Activated T-cell treated with anti-CD3 and anti-CD28 coated beads, Interleukin-2, amount 50 U/mL, for 1 hour (primary cell): ENCODE measurements at places on chromosomes 16 and 17.
A peak's percentile ranks its signal among the peaks of the same experiment; 100 is the strongest.

DNA sequence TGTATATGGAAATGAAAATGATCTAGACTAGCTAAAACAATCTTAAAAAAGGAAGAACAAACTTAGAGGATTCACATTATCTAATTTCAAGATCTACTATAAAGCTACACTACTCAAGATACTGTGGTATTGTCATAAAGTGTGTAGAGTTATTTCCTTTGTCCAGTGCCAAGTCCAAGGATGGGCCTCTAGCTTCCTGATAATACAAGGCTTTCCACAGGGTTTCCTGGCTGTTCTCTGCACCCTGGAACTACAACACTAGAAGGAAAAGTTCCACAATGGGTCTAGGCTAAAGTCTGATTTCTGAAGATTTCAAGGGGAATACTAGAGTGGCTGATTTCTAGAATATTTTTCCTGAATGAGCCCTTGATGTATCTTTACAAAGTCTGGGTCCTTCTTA is 34.2 kb downstream of the TBC1D3B start:
- DNase-seq: no peak

GRCh38 chr17:41061964-41062363 is 2.0 kb upstream of the KRTAP2-3 start:
- no peak for DNase-seq

DNA sequence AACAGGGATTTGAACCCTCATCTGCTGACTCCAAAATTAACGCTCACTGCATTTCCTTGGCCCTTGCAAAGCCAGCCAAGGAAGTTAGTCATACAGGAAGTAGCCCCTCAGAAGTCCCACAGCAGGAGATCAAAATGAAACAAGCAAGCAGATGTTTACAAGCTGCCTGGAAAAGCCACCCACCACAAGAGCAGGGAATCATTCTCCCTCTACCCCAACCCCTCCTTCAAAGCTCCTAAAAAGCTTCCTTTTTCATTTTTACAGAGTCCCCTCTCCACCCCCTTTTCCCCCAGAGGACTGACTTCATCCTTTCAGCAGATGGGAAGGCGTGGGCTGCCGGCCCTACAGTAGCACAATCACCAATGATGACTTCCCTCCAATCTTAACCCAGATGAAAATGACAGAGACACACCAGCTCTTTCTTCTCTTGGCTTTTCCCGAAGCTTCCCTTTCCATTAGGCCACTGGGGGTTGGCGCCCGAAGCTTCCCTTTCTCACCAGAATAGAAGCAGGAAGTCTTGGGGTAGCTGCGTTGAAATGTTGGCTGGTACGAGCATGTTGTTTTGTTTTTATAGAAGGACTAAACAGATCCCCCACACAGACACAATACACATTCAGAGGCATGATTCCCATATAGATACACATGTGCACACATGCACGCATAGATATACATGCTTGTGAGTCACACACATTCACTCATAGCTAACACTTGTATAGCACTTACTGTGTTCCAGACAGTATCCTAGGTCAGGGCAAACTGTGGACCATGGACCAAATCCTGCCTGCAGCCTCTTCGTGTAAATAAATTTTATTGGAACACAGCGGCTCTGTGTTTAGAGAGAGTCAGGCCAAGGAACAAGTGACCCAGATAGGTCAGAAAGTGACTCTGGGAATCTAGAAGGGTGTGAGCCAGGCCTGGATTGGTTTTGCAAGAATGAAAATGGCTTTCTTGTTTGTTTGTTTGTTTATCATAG is 17.4 kb downstream of the ITPRIPL2 start:
- no peak for DNase-seq

- DNase-seq: no peak
Observed at GRCh38 chr16:23990507-23990906, 154.7 kb downstream of the PRKCB start.

- DNase-seq: no peak
Observed at GRCh38 chr16:76114681-76115080, 162.5 kb upstream of the CNTNAP4 start.

DNA sequence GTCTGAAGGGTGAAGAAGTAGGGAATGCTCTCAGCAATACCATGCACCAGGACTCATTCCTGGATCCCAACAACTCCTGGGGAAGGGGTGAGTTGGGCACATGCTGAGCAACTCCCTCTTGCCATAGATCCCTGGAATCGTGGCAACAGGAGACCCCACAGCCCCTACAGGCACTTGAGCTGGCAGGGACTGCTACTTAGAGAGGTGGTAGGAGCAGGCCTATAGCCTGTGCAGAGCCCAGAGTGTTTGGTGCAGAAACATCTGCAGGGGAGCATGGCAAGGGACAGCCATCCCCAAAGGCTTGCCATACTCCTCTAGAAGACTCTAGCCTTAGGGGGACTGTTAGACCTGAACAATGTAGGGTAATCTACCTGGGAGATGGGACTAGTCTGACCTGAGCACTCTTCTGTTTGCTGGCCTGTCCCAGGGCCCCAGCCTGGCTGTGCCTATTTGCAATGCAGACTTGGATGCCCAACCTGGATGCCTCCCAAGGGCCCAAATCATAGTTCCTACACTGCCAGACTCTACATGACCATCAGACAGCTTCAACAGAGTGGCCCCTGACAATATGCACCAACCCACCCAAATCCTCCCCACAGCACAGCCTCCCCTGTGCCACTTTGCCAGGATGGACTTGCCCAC is 568.6 kb upstream of the KIF2B start:
- no peak for DNase-seq

GRCh38 chr17:4544135-4544950 is 10.8 kb downstream of the MYBBP1A start:
- no peak for DNase-seq

DNA sequence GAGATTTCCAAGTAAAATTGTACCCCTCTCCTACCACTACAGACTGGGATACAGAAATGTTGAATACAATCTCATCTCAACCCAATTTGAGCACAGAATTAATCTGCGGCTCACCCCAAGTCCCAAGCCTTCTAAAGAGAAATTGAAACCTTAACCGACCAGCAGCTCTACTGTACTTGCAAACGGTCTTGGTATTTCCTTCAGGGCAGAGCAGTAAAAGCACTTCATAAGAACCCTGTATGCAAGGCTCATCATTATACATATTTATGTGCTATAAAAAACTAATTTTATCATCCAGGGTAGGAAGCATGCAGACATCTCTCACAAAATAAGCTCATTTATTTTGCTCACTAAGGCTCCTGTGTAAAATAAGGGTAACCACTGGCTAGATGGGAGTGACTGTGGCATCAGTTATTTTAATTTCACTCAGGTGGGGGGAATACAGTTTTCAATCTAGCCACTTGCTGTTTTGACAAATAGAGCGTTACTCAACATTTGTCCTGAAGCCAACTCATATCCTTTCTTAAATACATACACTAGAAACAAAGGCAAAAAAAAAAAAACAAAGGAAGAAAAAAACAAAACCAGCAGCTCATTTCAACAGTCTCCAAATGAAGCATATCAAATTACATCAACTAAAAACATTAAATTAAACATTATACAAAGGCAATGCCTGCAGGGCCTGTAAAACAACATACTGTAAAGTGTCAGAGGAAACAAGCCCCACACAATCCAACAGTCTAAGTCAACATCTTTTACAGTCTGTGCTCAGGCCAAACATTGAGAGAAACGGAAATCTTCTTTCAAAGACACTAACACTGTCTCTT is 65.0 kb downstream of the PARN start:
- no peak for DNase-seq

DNA sequence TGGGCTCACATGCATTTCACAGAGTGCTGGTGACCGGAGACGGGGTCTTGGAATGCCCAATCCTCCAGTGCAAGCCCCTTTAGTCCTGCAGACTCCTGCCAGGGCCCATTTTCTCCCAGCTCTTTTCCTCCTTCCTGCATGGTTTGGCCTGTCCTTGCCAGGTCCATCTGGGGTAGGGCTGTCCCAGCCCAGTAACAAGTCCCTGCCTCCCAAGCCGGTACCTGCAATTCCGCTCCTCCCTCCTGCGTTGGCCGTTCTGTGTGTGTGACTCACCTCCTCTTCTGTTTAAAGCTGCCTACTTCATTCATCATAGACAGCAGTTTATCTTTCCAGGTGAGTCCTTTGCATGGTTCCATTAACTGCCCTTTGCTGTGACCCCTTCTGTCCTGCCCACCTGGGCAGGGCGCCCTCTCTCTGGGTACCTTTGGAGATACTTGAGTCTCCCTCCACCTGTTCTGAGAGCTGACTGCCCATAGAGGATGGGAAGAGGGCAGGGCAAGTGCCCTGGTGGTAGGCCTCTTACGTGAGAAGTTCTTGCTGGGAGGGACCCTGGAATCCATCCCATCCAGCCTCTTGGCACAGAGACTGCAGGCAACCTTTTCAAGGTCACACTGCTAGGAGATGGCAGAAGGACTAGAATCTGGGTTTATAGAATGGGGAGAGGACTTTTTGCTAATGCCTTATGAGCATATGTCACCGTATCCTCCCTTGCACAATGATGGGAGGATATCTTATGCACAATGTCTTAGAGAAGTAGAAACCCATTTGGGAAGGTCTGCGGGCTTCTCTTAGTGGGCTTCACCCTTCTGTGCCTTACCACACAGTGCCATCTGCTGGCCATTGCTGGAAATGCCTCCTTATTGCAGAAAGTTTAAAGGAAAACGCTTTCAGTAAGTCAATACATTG is 29.7 kb upstream of the LGALS9 start:
- DNase-seq: peak; percentile 81

DNA sequence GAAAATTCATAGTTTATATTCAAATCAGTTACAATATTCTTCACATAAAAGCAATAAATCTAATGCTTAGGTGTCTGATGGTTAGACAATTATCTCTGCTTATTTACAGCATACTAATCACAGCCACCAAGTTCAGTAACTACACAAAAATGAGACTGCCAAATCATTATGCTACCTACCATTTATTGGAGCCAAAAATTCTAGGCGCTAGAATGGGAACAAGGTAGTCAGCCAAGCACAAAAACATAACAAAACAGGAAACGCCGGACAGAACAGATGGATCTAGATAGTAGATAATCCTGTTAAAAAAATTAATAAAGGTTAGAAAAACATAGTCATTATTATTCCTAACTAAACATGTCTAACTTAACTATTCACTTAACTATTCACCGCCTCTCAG is 3.6 kb downstream of the ARL6IP1 start:
- no peak for DNase-seq

DNA sequence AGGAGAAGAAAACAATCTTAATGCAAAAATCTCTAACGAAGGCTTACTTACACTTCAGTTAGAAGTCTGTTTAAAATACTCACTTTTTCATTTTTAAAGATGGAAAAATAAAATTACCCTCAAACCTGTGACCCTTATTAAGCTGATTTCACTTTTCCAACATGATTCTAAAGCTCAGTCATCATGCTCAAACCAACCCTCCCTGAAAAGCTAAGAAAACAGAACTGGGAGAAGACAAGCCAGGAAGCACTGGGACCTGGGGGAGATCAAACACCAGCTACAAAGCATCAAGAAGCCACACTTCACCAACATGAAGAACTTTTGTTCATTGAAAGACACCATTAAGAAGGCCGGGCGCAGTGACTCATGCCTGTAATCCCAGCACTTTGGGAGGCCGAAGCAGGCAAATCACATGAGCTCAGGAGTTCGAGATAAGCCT is 88.8 kb downstream of the LITAF start:
- DNase-seq: no peak
